ENCODE measurements at places on chromosomes 5 and 9.

DNA sequence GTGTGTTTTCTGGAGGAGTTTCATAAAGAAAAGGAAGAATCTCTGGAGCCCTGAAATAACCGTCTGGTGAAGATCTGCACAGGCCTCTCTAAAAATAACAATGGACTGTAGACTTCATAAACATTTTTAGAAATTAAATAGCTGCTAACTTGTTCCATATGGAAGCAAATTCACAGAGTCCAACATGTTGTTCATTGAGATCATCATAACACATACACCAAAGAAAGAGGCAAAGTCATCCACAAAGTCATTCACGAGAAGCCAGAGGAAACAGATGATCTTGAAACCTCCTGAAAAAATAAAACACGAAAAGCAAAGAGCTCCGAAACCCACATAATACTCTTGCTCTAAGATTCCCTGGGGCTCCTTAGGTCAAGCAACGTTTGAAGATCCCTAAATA lies 347.8 kb downstream of the EFNA5 start:
- DNase-seq, result no peak

- no peak for DNase-seq
These were observed 31.6 kb downstream of the RETREG1 start for GRCh38 chr5:16585041-16585667.

GRCh38 chr5:160311491-160312133 lies 752 bp downstream of the CCNJL start:
- peak; percentile 20 for DNase-seq

- DNase-seq, result no peak
These were observed 47.4 kb downstream of the UBAP2 start for GRCh38 chr9:34001298-34001697.

DNA sequence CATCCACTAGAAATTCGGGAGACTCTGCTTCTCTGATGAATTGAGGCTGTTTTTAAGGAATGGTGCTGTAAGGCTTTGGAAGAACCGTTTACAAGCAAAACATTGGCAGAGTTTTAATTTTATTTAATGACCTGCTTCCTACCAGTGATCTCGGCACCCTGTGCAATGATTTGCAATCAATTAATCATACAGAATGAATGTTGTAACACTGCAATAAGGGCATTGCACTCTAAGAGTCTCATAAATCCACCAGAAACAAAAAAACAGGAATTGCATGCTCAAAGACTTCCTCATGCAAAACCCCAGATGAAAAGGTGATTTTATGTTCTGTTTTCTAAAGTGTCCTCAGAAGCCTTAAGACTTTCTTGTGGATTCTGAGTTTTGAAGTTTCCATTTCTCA lies 295.7 kb downstream of the ARHGEF28 start:
- DNase-seq, result no peak

DNA sequence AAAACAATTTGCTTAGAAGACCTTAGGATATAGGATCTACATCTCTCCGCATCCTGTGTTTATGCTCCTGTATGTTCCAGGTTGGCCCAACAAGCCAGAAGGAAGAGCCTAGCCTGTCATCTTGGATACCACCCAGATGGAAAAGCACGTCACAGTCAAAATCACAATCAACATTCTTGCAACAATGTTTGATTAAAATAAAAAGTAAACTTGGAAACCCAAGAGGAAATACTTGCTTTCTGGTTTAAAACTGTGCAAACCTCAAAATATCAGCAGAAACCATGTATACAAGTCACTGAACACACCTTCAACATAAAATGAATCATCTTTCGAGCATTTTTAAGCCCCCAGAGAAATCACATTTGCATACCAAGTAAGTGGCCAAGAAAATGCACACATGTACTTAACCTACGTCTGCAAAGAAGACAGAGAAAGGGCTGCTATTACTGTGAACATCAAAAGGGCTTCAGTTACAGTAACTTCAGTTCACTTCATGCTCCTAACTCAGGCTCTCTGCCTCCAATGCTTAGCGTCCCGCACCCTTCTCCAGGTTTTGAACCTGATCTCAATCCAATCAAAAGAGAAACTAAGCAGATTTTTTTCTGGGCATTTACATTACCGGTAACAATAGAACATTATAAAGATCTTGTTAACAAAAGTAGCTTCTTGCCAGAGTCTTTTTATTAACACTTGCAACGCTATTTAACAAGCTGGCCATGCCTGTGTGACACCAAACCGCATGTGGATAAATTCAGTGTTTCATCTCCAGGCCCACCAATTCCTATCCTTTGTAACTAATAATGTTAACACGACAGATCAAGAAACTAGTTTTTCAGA lies 1.3 kb downstream of the ENC1 start:
- no peak for DNase-seq

DNA sequence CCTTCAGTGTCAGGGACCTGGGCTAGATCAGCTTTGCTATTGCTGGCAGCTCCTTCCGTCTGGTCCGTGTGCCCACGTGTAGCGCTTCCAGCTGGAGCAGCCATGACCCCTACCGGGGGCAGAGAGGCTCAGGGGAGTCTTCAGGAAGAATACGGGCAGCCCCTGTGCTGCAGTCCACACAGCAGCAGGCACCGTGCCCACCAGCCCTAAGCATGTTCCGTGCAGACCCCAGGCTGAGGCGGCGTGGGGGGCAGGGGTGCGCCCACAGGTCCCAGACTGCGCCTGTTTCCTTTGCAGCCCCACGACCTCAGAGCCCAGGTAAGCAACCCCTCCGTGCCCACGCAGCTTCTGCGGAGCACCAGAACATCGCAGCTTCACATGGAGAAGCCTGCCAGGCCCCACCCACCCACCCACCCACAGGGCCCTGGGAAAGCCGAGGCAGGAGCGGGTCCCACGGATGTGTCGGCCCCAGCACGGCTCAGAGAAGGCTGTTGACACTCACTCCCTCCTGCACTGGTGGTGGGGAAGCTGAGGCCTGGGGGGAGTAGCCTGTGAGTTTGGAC lies 83.1 kb downstream of the KCNT1 start:
- no peak for DNase-seq

DNA sequence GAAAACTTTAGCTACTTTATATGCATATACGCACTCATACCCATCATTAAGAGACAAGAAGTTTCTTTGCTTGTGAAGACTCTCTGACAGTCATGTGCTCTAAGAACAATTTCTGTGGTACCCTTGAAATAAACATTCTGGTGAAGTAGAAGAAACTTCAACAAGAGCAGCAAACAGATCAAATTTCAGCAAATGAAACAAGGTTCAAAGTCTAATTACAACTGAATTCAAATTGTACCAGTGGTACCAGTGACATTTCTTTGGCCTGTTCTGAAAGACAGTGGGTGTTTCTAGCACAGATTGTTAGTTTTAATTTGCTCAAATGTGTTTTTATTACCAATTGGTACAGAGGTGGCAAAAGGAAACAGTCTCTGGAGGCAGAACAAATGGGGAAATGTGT lies 391.0 kb downstream of the CHSY3 start:
- DNase-seq, result no peak

GRCh38 chr5:157543825-157544622 lies 31.6 kb downstream of the ADAM19 start:
- DNase-seq, result no peak

GRCh38 chr9:95363051-95363841 lies 45.7 kb upstream of the FANCC start:
- DNase-seq, result peak; percentile 26

DNA sequence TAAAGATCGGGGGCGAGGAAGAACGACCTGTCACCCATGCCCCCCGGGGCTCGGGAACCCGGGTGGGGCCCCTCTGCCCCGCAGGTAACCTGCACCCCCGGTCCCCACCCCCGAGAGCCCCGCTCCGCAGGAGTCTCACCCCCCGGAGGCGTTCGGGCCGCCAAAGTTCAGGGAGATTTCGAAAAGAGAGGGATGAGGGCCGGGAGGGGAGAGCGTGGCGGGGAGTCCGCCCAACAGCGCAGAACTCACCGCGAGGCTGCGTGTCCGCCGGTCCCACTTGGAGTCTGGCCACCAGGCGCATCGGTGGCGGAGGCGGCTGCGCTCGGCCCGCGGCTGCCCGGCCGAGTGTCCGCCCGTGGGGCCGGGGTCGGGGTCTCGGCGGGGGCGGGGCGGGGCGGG lies at the start of gene PHF19:
PHF19 (minus strand) TSS at position 347 of the 399 bp plus-strand sequence. CDS start 2,447 bp downstream, outside the sequence.
- DNase-seq, result peak; percentile 51

DNA sequence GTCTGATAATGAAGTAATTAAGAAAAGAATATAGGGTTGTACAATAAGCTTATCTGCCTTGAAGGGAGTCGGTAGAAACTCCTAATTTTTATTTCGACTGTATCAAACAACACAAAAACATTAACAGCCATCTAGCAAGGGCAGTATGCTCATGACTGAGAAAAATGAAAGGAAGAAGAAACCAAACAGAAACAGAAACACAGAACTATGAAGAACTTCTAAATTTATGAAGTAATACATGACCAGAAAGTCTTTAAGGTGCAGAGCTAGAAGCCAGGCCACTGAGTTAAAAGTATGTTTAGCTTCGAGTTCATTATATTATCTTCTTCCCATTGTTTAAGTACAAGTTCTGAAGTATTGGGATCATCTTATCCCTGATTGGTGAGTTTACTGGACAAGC lies 367.3 kb upstream of the C9orf72 start:
- no peak for DNase-seq

DNA sequence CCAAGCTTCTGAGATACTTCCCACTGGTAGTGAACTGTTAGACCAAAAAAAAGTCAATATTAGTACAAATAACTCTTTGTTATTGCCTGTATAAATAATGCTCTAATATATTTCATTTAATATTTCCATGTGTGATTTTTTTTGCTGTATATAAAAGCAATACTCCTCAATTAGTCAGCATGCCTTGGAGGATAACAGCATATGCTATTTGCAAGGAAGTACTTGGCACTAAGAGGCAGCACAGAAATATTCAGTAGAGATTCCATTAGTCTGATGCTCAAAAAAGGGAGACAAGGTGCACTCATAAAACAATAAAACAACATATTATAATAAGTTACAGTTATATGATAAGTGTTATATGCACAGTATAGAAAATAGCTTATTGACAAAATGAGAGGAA lies 296.6 kb upstream of the MPDZ start:
- DNase-seq, result no peak

DNA sequence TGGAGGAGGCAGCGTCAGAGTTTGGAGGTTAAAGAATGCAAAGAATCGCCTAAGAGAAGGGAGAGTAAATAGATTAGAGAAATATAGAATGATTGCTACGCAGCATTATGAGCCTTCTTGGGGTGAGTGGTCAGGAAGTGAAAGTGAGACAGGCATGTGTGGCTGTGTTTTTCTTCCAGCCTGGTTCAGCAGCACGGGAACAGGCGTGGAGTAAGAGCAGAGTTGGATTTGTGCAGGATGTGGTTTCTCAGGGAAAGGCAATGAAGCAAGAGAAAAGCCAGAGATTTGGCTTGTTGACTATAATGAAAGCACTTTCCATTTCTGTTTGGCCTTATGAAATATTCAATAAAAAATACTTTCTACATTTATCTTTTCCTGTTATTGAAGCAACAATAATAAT lies 34.3 kb upstream of the FRMD3 start:
- no peak for DNase-seq

GRCh38 chr9:128689820-128690683 lies 1.0 kb downstream of the SET start:
- peak; percentile 49 for DNase-seq

- peak; percentile 59 for DNase-seq
These were observed 136.8 kb downstream of the ASTN2 start for GRCh38 chr9:117278020-117278419.

DNA sequence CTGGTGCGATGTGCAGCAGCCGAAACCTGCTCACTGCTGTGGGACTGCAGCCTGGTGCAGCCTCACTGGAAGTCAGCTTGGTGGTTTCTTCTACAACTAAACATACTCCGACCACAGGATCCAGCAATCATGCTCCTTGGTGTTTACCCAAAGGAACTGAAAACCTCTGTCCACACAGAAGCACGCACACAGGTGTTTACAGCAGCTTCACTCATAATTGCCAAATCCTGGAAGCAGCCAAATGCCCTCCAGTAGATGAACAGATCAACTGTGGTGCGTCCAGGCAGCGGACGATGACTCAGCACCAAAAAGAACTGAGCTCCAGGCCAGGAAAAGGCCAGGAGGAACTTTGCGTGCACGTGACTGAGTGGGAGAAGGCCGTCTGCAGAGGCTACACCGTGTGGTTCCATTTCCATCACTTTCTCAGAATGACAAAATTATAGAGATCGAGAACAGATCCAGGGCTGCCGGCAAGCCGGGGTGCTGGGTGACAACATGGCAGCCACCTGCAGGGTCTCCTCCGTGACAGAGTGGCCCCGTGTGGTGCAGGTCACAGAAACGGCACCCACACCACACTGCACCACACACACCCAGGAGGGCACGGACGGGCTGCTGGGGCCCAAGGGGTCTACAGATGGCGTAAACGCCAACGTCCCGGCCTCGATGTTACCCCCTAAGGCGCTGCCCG lies 23.1 kb upstream of the NSMF start:
- no peak for DNase-seq

DNA sequence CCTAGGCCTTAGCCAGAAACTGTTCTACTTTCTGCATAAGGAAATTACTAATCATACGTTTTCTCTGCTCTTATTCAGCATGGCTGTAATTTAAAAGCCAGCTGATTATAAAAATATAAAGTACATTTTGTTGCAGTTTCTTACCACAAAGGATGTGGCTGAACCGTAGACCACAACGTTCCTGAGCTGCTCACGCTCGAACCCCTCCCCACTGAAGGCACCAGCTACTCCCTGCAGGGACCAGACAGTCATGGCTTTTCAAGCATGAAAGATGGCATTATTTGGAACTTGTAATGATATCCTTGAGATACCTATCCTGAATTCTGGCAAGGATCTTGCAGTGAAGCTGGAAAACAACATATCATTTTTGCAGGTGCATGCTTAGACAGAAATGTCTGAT lies 91.8 kb upstream of the DMRT1 start:
- DNase-seq, result no peak

GRCh38 chr9:27382975-27383374 lies 86.0 kb upstream of the EQTN start:
- DNase-seq, result no peak

GRCh38 chr9:89721176-89721700 lies 116.4 kb downstream of the GADD45G start:
- DNase-seq, result peak; percentile 6

- no peak for DNase-seq
These were observed 14.7 kb upstream of the ENC1 start for GRCh38 chr5:74655206-74655605.

GRCh38 chr5:1880377-1881025 lies 2.2 kb downstream of the IRX4 start:
- DNase-seq, result no peak

DNA sequence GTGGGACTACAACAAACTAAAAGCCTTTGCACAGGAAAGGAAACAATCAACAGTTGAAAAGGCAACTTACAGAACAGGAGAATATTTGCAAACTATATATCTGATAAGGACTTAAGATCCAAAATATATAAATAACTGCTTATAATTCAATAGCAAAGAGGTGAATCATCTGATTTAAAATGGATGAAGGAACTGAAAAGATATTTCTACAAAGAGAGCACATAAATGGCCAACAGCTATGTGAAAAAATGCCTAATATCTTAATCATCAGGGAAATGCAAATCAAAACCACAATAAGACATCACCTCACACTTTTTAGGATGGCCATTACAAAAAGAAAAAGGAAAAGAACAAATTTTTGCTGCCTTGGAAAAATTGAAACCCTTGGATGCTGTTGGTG lies 100.4 kb downstream of the LURAP1L start:
- DNase-seq, result no peak
